Heart left ventricle (tissue), 16 donors: ENCODE measurements at places on chromosomes 16 and 17. TPM values are rescaled to one million over a fixed set of nuclear protein-coding genes. Genes with fewer than 3 reads are reported as not detected.
A peak's percentile ranks its signal among the peaks of the same experiment; 100 is the strongest.

The DNAJC7 gene
- polyA plus RNA-seq = 103 TPM

The STX1B gene
- polyA plus RNA-seq = 0.76 TPM

- DNase-seq = no peak
Measured at GRCh38 chr17:37068266-37068665, 119.5 kb downstream of the AATF start.

- DNase-seq = no peak
Measured at GRCh38 chr16:2874032-2874911, 8.7 kb upstream of the FLYWCH2 start.

The CBX8 gene
- polyA plus RNA-seq = 5.1 TPM

The NOG gene
- 0.15 TPM for polyA plus RNA-seq

The CBX4 gene
- polyA plus RNA-seq = 10.9 TPM

The SEPTIN1 gene
- 2.4 TPM for polyA plus RNA-seq

GRCh38 chr17:73325527-73325842 is 13.7 kb upstream of the CDC42EP4 start:
- DNase-seq = no peak

- no peak for DNase-seq
Measured at GRCh38 chr16:88523309-88524161, 46.7 kb upstream of the ZC3H18 start.

DNA sequence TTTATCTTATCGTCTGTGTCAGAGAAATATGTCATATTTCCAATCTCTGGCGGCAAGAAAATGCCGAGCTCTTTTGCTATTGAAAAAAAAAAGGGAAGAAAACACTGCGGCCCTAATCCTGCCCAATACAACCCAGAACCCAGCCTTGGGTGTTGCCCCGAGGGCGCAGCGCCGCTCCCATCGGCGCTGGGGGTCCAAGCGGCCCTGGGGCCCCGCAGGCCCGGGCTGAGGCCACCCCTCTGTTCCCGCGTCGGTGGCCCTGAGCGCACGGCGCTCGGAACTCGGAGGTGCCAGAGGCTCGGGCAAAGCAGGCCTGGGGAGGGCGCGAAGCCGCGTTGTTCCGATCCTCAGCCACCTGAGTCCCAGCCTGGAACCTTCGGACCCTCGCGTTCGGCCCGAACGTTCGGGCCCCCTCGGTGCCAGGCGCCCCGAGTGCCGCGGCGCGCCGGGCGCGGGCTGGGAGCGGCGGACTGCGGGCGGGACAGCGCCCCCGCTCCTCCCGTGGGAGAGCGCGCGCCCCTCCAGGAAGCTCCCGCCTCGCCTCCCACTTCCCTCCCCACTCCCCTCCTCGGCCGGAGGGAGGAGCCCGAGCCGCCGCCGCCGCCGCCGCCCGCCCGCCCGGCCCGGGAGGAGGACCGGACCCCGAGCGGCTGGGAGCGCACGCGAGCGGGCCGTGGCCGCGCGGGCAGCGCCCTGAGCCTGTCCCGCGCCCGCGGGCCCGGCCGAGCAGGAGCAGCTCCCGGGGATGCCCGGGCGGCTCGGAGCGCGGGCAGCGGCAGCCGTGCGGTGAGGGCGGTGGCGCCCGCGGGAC is at the start of gene CPNE2:
TSS of gene CPNE2 (plus strand) at position 609 of the 811 bp plus-strand sequence. CDS start 18,160 bp downstream, outside the sequence.
- peak; percentile 84 for DNase-seq

The BCO1 gene
- not detected for polyA plus RNA-seq

DNA sequence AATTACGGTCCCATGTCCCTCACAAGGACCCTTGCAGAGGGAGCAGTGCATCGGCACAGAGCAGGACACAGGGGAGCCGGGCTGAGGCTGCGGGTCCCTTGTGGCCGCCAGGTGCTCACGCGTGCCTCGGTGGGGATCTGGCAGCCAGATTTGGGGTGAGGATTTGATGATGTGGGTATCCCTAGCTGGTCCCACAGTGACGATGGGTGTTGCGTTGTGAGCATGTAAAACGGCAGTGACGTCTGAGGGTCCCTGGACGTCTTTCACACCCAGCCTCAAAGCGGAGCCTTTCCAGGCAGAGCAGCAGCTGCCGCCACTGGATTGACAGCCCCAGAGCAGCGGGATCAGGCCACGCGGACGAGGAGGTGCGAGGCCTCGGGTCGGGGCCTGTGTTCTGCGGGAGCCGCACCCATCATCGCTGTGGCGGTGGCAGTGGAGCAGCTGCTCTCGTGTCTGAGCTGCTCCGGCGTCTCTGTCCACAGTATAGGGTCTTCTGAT is 54.6 kb downstream of the WDR45B start:
- DNase-seq = no peak

DNA sequence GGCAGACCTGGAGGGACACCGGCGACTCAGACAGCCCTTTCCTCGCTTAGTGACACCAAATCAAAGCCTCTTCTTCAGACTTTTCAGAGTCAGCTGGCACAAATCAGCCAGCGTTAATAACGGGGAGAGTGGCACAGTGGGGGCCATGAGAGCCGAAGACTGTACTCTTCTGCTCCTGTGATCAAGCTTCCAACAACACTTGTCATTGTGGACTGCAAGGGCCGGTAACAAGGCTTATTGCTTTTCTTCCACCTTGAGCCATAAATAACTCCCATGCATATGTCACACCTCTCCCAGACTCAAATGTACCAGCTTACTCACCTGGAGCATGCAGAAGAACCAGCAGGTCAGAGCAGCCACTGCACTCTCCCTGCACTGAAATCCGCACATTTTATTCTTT is 12.8 kb downstream of the FLCN start:
- no peak for DNase-seq

GRCh38 chr17:65455972-65456343 is 105.5 kb downstream of the AXIN2 start:
- peak; percentile 45 for DNase-seq

GRCh38 chr16:21184834-21185233 is 26.4 kb downstream of the LDAF1 start:
- DNase-seq = no peak

- DNase-seq = peak; percentile 92
Measured at GRCh38 chr17:82273327-82274133, at the start of gene CSNK1D. Gene CSNK1D, minus strand, starts transcription at chr17:82273700. Its CDS starts 319 bp downstream, at chr17:82273381.

The CSNK2A2 gene
- 30.3 TPM for polyA plus RNA-seq

GRCh38 chr16:30760577-30761426 is 1.1 kb downstream of the CFAP119 start:
- DNase-seq = no peak

DNA sequence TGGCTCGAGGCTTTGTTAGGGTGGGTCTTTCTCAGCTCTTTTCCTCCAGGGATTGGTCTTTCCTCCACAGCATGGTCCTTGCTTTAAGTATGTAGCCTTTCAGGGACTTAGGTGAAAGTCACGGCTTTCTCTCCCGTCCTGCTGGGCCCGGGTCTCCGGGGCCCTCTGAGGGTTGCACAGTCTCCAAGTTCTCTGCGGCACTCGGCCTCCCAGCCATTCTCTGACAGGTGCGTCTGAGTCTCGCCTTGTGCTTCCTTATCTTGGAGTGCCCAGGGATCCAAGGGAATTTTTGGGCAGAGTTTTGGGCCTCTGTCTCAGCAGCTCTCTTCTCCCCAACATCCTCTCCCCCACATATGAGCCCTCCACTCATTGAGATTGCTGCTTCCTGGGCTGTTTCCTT is 36.6 kb downstream of the ZNF750 start:
- no peak for DNase-seq

DNA sequence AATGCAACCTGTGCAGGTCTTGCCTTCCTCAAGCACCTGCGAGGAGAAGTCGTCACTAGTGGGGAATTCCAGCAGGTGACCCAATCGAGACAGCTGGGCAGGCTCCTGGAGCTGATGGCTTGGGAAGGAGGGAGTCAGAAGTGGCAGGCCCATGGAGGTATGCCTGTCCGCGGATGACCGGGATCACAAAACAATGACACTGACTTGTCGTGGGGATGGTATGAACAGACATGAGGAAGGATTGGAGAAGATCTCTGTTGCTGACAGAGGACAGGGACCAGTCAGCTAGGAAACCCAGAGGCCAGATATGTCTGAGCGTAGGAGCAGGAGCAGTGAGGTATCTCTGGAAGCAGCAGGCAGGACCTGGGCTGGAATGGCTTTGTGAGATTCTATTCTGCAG is 233.3 kb downstream of the SOX9 start:
- no peak for DNase-seq

The HSD11B2 gene
- 0.15 TPM for polyA plus RNA-seq

DNA sequence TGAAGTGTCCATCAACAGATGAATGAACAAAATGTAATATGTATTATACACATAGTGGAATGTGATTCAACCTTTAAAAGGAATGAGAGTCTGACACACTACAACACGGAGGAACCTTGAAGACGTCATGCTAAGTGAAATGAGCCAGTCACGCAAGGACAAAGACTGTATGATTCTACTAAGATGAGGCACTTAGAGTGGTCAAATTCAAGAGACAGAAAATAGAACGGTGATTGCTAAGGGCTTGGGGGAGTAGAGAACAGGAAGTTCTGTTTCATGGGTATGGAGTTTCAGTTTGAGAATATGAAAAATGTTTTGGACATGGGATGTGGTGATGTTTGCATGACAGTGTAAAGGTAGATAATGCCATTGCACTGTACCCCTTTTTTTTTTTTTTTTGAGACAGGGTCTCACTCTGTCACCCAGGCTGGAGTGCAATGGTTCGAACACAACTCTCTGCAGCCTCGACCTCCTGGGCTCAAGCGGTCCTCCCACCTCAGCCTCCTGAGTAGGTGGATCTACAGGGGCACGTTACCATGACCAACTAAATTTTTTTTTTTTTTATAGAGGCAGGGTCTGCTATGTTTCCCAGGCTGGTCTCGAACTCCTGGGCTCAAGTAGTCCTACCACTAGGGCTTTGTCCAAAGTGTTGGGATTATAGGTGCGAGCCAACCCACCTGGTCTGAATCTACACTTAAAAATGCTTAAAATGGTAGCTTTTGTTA is 2.9 kb upstream of the CCDC102A start:
- no peak for DNase-seq

The LITAFD gene
- polyA plus RNA-seq = not detected

DNA sequence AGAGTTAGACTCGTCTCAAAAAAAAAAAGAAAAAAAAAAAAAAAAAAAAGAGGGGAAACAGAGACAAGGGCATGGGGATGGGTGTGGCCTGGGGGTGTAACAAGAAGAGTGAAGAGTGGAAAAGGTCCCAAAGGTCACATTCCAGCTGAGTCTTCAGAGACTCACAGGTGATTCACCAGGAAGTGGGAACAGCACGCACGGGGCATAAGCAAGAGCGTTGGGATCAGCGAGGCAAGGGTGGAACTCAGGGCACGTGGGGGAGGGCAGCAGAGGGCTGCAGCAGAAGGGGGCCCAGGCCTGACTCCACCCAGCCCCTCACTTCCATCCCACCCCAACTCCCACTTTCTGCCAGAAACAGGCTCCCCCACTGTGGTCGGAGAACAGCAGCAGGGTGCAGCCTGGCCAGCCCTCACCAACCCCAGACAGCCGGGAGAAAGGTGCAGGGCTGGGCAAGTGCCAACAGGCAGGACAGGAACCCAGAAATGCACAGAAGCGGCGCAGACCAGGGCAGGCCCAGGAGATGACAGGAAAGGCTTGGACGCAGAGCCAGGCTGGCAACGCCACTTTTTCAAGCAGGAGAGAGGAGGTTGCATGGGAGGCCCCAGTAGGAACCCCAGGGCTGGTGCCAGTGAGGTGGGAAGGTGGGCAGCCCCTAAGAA is 3.3 kb downstream of the MEAK7 start:
- no peak for DNase-seq

GRCh38 chr17:14840616-14841231 is 424.4 kb downstream of the PMP22 start:
- DNase-seq = no peak

DNA sequence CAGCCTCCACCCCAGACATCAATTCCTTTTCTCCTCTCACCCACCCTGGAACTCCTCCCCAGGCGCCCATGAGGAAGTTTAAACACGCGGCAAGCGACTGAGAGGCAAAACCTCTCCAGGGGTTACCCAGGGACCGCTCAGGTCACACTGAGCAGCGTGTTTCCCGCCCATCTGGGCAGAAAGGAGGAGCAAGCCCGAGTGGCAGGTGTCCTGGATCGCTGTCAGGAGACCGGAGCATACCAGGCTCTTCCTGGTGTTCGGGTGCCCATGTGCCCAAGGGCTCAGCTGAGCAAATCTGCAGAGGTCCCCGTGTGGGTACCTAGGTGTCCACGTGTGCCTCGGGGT is 491 bp downstream of the SLC25A19 start:
- no peak for DNase-seq

DNA sequence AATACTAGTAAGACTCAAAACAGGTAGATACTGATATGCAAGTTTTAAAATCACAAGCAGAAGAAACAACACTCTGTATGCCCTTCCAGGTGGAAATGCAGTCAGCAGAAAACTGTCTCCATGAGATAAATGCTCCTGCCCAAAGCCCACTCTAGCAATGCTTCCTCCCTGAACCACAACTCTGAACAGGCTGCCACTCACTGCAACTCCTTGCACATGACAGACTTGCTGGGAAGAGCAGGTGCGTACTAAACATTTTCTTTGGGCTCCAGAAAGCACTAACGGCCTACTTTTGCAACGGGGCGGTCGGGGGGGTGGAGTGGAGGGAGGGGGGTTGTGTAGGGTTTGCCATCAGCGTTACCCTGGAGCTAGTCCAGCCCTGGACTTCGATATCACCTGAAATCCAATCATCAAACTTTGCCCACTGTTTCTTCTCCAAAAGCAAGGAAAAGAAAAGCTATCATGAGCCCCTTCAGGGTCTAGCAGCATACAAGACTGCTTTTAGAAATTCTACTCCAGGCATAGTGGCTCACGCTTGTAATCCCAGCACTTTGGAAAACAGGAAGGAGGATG is 46.1 kb downstream of the ANKRD11 start:
- no peak for DNase-seq

The CCL7 gene
- polyA plus RNA-seq = not detected

DNA sequence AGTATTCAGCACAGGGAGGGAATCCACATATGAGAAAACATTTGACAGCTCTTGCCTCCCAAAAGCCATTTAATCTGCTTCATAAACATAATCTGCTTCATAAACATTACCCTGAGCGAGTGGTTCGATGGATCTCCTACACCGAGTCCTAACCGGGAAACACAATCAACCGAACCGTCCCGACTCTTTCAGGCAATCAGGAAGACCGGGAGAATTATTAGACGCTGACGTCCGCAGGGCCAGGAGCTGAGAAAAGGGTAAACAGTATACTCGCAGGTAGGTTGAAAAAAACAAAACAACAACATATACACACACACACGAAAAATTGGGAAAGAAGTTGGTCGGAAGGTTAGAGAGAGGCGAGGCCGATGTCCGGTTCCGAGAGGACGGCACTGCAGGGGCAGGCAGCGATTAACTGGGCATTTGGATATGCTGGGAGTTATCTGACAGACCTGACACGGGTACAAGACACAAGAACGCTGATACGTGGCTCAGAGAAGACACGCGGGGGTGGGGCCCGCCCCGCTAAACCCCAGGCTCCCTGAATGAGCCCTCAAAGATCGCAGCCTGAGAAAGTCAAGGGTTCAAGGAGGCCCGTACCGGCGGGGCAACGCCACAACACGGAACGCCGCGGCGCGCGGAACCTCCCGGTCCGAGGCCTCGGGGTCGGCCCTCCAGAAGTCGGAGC is 585 bp downstream of the AP1G1 start:
- DNase-seq = no peak

GRCh38 chr17:59825533-59826322 is 67.0 kb downstream of the TUBD1 start:
- DNase-seq = no peak

DNA sequence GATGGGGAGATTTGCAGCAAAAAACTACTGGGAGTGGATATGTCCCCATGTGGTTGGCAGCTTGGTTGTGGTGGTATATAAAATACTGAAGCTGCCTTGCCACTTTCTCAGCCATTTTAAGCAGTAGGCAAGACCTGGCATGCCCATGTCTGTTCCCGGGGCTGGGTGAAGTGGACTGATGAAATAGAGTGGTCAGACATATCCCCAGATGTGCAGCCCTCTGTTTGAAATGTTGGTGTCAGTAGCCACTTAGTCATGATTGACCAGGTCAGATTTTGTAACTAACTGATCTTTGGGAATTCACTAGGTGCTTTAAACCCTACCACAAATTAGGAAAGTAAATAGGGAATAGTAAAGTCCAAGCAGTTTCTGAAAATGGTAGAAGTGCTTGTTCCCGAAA is 151.6 kb downstream of the PHKB start:
- DNase-seq = no peak
